Stimulated activated CD8-positive, alpha-beta memory T cell treated with anti-CD3 and anti-CD28 coated beads, Interleukin-4, amount 100 ng/mL, for 4 hours (primary cell): ENCODE measurements at places on chromosomes 1 and 21.

DNA sequence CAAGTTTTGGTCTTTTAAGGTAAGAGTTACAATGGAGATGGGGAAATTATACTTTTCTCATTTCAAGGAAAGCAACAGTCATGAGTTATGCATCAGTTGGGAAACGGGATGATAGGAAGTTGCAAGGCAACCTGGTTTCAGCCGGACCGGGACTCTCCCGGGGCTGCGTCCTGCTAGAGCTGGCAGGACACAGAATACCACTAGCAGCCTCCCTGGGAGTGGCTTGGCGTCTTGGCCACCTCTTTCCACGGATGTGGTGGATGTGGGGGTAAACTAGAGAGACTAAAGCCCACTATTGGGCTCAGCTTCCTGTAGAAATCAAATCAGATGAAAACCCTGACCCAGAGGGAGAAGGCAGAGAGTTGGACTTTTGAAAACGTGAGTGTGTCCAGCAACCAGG is 71.9 kb downstream of the ADARB1 start:
- DNase-seq = no peak

DNA sequence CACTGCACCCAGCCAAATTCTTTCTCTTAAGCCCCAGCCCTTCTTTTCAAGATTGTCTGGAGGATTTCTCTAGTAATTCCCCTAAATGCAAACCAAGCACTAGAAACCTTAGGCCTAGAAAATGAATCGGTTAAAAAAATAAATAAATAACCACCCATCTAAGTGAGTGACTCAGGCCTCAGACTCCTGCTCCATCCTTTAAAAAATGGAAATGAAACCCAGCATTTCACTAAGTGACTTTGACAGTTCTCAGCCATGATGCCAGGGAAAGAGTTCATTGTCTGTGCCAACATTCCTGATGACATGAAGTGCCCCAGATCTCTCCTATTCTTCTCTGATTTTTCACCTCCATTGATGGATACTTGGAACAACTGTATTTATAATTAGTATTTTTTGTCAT is 415.2 kb upstream of the DAB1 start:
- DNase-seq = no peak

GRCh38 chr1:91707890-91708218 is 178.1 kb downstream of the TGFBR3 start:
- DNase-seq = no peak

DNA sequence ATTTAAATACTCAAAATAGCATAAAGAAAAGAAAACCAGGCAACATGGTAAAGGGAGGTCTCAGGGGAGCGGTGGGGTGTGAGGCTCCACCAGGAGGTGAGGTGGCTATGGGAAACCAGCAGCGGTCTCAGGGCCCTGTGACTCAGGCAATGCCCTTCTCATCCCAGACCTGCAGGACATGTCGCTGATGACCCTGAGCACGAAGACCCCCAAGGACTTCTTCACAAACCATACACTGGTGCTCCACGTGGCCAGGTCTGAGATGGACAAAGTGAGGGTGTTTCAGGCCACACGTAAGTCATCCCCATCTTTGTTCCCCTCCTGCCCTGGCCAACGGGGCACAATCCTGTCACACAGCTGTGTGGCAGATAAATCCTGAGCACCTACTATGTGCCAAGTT is 31.5 kb downstream of the PADI4 start:
- no peak for DNase-seq

- DNase-seq = no peak
Observed at GRCh38 chr21:17295997-17296396, 216.8 kb upstream of the CXADR start.

DNA sequence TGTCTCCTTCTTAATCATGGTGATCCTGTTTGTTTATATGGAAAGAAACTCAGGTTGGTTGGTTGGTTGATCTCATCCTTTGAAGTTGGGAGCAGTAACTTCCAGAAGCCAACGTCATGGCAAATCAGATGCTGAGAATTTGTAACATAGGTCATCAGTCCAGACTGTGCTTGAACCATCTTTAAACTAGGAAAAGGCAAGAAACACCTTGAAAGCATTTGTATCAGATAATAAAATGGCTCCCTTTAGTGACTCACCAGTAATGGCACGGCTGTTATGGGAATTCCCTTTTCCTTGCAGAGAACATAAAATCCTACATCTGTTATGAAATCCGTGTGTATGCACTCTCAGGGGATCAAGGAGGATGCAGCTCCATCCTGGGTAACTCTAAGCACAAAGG is 58.1 kb downstream of the SERBP1 start:
- DNase-seq = no peak

- no peak for DNase-seq
Observed at GRCh38 chr21:22900490-22900889, 1902.3 kb downstream of the NCAM2 start.

GRCh38 chr21:41304068-41304720 is 12.4 kb upstream of the FAM3B start:
- no peak for DNase-seq

DNA sequence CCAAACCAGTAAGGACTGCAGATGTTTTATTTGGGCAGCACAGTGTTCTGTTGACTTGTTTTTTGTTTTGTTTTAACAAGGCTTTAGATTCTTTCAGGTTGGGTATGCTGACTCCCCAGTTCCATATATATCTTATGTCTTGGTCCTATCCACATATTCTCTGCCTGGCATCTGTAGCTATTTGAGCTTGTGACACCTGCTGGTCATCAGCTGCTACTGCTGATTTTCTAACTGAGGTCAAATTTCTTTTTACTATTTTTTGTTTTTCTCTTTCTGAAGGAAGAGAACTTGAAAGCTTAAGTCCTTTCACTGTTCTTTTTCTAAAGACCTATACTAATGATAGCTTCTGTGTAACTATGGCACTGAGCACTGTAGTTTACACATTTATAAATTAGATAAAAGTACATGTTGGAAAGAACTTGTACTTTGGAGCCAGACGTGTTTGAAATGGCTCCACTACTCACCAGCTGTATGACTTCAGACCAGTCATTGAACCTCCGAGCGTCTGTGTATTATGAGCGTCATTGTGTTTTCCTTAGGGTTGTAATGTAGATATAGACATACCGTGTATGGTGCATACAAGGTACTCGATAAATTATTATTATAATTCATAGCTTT is 109.4 kb downstream of the NRDC start:
- DNase-seq = no peak

DNA sequence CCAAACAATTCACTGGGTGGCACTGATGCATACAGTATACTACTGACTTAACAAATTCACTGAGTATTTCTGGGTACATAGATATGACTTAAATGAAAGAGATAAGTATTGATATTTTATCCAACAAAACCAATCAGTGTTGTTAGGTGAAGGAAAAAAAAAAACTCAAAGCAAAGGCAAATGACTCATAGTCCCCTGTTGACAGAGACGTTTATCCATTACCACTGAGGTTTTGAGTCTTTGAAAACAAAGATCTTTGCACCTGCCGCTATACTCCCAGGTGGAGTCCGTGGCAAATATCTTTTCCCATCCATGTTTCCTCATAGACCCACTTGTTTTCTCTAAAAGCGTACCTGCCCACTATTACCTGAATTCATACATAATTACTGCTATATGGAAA is 18.4 kb downstream of the DYNLT5 start:
- DNase-seq = no peak

DNA sequence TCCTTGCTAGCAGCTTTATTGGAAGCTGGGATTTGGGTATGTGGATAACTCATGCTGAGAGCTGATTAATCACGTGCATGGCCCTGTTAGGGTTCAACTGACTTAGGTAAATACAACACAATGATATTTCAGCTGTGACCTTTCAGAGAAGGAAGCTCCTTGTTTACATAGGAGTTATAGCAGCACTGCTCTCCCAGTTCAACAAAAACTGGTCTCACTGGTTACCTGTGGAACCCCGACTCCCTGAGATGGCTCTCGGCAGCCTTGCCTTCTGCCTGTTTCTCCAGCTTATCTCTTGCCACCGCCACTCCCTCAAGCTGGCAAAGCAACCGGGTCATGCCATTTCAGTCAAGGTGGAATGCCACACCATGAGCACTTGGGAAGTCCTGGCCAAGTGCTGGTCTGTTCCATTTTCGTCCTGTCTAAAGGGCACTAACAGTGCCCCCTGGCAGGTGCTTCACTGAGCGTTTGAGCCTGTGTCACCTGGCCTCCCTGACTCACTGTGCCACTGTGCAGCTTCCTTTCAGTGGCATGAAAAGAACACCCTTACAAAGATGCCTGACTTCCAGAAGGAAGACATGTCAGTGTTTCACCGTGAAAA is 31.6 kb downstream of the DOP1B start:
- DNase-seq = no peak

- peak; percentile 58 for DNase-seq
Observed at GRCh38 chr1:41919764-41920397, 1.2 kb upstream of the HIVEP3 start.

- DNase-seq = no peak
Observed at GRCh38 chr1:183139281-183139942, 46.7 kb upstream of the LAMC2 start.

- no peak for DNase-seq
Observed at GRCh38 chr1:152622803-152623202, at the start of gene LCE3A. Gene LCE3A (minus strand): TSS chr1:152623103. CDS start chr1:152623103, 0 bp downstream.

- DNase-seq = no peak
Observed at GRCh38 chr1:47409311-47410067, 6.6 kb upstream of the FOXE3 start.

DNA sequence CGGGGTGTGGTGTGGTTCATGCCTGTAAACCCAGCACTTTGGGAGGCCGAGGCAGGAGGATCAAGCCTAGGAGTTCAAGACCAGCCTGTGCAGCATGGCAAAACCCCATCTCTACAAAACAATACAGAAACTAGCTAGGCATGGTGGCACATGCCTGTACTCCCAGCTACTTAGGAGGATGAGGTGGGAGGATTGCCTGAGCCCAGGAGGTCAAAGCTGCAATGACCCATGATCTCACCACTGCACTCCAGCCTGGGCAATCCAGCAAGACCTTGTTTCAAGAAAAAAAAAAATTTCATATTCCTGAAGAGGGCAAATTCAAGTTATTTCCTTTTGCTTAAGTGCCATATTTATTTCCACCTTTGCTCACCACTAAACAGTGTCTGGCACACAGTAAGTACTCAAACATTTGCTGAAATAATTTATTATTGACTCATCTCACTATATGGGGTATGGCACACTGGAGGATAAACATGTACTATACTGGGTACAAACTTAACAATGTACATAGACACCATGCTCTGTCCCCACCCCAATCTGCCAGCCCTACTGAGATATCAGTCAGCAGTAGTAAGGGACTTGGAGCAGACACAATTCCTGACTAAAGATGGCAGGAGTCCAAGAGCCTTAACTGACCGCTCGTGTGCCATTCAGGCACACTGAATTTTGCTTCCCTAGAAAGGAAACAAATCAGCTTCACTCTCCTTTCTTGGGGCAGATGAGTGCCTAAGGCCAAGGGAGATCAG is 15.5 kb downstream of the MEAF6 start:
- DNase-seq = no peak
